Tibial nerve (tissue), 4 donors: ENCODE measurements at places on chromosomes 7 and 10.

GRCh38 chr7:74258639-74259038 lies 4.4 kb upstream of the RFC2 start:
- DNase-seq, result no peak

- no peak for DNase-seq
These were observed 75.1 kb upstream of the PTPRZ1 start for GRCh38 chr7:121797657-121798452.

DNA sequence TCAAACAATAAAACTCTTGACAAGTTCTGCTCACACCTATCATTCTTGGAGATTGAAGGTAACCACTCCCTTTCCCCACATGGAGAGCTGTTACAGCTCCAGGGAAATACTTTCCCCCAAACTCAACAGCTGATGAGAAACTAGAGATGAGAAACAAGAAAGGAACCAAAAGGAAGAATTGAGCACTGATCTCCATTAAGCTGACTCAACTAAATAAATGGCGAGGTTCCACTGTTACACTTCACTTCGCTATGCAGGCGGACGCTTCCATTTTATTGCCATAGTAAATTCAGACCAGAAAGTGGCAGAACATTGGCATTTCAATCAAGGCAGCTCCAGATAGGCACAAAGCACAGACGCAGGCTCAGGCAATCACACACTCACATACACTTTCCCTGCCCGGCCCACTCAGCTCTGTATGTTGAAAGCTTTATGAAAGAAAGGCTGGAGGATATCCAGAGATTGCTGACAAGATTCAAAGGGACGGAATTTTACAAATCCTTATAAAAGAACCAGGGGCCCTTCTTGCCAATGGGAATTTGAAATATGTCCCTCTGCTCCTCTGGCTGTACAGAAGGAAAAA lies 11.5 kb upstream of the YAE1 start:
- no peak for DNase-seq

- DNase-seq, result no peak
These were observed 4.6 kb upstream of the LDB3 start for GRCh38 chr10:86663576-86664339.

GRCh38 chr7:134515569-134516468 lies 11.5 kb upstream of the AKR1B10 start:
- no peak for DNase-seq

DNA sequence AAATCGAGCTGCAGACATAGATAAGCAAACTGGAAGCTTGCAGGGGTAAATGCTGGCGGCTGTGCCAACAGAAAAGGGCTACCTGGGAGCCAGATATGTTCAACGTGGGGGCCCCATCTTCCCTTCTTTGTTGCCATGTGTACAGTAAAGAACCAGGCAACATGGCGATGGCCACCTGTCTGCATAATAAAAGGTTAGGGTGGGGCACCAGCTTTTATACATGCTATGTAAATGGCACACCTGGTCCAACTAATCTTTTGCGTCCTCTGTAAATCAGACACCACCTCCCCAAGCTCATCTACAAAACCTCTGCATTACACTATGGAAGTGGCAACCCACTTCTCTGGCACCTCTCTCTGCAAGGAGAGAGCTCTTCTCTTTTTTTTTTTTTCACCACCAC lies 13.9 kb downstream of the BUD31 start:
- DNase-seq, result no peak

- peak; percentile 19 for DNase-seq
These were observed 75.7 kb upstream of the NANOS1 start for GRCh38 chr10:118953598-118954393.

- no peak for DNase-seq
These were observed 279.8 kb downstream of the CAMK1D start for GRCh38 chr10:12628964-12629766.

DNA sequence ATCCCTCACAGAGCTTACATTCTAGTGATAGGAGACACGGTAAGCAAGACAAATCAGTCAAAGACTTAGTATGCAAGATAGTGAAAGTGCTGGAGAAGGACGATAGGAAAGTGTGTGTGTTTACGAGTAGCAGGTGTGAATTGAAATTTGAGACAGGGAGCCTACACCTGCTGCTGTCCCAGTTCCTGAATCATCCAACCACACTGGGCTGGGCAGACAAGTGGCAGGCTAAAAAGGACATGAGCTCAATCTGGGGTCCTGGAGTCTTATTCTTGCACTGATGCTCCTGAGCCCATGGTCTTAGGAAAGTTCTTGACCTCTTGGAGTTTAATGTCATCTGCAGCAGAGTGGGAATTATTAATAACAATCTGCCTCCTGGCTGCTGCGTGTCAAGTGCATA lies 16.2 kb downstream of the RBP3 start:
- no peak for DNase-seq

DNA sequence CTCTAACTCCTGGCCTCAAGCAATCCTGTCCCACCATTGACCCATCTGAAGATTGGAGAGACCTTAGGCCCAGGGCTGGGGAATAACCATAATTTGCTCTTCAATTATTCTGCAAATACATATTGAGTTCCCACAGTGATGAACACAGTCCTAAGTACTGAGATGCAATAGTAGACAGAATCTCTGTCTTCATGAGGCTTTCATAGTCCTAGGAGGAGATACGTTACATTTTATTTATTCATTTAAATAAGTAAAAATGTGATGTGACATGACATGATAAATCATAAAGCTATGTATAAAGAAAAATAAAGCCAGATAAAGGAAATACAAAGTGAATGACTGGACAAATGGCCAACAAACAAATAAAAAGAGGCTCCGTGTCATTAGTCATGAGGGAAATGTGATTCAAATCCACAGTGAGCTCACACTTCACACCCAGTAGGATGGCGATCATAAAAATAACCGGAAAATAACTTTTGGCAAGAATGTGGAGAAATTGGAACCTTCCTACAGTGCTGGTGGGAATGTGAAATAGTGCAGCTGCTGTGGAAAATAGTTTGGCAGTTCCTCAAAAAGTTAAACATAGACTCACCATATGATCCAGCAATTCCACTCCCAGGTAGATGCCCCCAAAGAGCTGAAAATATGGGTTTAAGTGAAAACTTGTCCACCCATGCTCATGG lies 52.1 kb upstream of the JCAD start:
- DNase-seq, result no peak

GRCh38 chr7:27941522-27941921 lies 201.6 kb downstream of the TAX1BP1 start:
- DNase-seq, result no peak

DNA sequence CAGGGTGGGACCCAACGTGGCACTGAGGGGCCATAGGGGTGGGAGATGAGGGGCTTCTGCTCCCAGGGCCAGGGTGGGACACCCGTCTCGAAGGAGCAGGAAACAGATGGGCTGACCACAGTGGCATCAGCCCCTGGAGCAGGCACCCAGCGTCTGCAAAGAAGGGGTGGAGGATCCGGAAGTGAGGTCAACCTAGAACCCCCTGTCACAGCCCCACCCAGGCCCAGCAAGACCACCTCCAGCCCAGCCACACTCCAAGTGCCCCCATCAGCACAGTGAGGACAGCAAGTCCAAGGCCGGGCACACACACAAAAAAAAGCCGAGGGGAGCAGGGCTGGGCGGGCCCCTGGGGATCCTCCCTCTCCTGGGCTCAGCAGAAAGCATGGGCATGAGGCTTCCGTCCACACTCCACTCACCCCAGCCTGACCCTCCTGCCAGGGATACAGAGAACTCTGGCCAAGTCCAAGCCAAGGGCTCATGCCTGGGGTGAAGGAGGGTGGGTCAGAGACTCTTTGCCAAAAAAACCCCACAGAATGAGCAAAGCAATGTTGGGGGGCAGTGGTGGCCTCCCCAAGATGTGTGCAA lies 111.0 kb downstream of the FOXL3 start:
- no peak for DNase-seq

DNA sequence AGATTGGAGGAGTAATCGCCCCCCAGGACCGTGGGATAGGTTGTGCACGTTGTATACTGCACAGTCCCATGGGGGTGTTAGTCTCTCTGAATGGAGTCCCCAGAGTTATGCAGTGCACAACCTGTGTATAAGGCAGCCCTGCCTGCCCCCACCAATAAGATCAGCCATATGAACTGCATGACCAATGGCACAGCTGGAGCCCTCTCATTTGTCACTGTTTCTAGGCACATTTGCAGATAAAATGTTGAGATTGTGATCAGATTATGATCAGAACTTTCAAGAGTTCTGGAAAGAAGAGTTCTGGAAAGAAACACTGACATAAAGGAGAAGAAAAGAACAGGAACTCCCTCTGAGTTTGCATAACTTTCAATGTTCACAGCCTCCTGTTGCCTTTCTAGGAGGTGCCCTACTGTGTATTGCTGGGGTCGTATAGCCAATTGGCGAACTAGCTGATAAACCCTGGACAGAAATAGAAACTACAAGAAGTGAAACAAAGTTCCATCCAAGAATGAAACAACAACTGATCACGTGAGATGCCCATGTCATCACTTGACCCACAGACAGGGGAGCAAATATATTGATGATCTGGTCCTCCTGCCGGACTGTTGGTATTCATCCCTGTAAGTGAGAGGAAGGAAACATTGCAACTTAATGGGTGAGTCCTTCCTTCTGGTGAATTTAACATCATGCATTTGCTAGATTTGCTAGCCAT lies 49.6 kb upstream of the TOMM7 start:
- DNase-seq, result no peak

GRCh38 chr10:4144817-4145216 lies 359.8 kb upstream of the KLF6 start:
- no peak for DNase-seq

DNA sequence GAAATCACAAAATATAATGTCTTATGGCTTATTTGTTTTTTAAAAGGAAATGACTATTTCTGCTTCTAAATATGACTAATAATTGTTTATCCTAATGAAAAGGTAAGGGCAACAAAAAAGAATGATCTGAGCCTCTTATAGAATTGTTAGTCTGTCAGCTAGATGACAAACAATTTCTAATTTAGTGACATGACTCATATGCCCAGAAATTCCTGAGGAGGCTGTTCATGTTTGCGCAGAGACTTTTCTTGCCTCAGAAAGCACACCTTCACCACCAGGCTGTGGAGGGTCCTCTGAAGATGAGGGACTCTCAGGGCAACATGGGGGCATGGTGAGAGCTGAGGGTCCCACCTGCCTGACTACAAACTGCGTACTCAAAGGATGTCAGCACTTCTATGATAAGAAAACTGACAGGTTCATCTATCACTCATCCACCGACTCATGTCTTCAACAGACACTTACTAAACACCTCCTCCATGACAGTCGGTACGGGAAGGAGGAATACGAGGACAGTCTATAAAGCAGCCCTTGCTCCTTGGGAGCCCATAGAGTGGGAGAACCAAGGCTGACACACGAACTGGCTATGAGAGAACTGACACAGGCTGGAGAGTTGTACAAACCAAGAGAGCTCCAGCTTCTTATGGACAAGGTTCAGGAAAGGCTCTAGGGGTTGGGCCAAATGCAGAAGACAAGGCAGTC lies 102.0 kb downstream of the PKD1L1 start:
- no peak for DNase-seq

GRCh38 chr7:35991511-35992232 lies 161.4 kb upstream of the EEPD1 start:
- no peak for DNase-seq

DNA sequence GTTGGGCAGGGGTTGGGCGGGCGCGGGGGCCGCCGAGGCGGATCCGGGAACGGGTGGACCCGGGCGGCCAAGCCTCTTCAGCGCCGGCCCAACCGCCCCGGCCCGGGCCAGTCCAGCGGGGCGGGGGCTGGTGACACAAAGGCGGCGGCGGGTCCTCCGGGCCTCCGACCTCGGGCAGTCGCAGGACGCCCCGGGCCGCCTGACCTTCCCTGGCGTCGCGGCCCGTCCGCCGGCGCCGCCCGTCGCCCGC lies 54.2 kb downstream of the METTL2B start:
- peak; percentile 6 for DNase-seq

DNA sequence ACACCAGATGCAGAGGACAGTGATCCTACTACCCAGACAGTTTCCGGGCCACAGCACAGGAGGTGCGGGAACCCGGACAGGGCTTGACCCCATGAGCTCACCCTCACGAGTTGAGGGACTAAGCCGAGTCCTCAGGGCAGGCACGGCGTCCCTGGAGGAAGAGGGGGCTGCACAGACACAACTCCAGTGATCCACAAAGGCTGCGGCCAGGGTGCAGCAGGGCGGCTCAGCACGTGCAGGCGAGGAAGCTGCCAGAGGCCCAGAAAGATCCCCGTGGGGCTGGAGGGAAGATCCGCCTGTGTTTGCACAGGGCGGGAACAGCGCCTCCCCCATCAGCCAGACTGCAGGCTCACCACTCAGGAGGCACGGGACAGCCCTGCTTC lies 45.9 kb upstream of the TMEM72 start:
- DNase-seq, result peak; percentile 42

DNA sequence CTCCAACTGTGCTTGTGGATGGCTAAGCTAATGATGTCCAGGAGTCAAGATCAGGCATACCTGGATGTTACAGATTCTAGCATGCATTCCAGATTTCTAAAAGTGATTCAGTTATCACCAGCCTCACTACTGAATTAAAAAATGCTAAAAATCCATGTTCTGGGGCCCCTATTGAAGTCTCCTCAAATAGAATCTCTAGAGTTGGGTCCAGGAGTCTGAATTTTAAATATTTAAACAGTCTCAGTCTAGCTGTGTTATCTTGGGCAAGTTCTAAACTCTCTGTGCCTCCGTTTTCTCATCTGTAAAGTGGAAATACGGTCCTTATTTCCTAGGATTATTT lies 5.0 kb downstream of the ARID5B start:
- no peak for DNase-seq

DNA sequence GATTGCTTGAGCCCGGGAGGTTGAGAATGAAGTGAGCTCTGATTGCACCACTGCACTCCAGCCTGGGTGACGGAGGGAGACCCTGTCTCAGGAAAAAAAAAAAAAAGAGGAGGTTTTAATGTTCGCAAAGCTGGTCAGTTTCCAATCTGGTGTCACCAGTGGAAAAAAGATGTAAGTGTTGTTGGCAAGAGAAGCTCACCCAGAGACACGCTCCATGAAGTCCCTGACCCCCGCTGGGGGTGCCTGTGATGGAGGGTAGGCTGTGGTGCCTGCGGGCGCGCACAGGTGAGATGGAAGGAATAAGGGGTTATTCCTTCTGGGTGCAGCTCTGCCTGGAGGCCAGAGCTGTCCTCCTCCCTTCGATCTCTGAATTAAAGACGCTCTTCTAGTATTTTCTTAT lies 122.7 kb downstream of the CUX1 start:
- DNase-seq, result no peak

- DNase-seq, result no peak
These were observed 14.9 kb upstream of the MPP7 start for GRCh38 chr10:28317760-28318159.

GRCh38 chr10:113326160-113327111 lies 226.4 kb upstream of the HABP2 start:
- DNase-seq, result peak; percentile 56

- no peak for DNase-seq
These were observed 1.2 kb downstream of the MCU start for GRCh38 chr10:72692994-72693781.

GRCh38 chr10:70925377-70926225 lies 37.2 kb upstream of the PCBD1 start:
- DNase-seq, result no peak

- no peak for DNase-seq
These were observed 161.5 kb downstream of the DNAH11 start for GRCh38 chr7:21704359-21704758.

- peak; percentile 41 for DNase-seq
These were observed 18.8 kb downstream of the IFIT3 start for GRCh38 chr10:89346405-89347254.

GRCh38 chr10:7045891-7046599 lies 364.8 kb downstream of the SFMBT2 start:
- DNase-seq, result no peak

GRCh38 chr10:126179637-126180036 lies 208.6 kb downstream of the ADAM12 start:
- DNase-seq, result no peak
